Cortex of kidney (tissue), 1 donor: ENCODE measurements at places on chromosomes 12 and 14.

- DNase-seq = no peak
Measured at GRCh38 chr14:105072381-105072861, 7.2 kb upstream of the GPR132 start.

GRCh38 chr14:79660053-79660939 lies 551.0 kb downstream of the DIO2 start:
- DNase-seq = no peak

DNA sequence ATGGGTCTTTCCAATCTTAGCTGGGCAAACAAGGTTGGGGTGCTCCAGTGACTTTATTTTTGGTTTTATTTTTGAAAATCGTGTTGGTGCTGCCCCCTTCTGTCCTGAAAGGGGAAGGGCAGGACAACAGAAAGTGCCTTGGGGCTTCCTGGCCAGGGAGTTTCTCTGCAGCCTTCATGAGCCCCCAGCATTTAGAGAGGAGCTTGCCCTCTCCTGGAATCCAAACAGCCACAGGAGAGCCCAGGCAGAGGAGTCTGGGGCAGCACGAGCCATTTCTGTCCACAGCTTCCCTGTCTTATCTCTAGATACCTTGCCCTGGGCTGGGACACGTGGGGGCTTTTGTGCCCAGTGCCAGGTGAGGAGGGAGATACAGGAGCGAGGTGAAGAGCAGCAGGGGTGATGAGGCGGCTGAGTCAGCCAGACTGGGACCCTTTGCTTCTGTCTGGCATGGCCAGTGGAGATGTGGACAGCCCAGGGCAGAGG lies 4.4 kb upstream of the C1RL start:
- DNase-seq = no peak

DNA sequence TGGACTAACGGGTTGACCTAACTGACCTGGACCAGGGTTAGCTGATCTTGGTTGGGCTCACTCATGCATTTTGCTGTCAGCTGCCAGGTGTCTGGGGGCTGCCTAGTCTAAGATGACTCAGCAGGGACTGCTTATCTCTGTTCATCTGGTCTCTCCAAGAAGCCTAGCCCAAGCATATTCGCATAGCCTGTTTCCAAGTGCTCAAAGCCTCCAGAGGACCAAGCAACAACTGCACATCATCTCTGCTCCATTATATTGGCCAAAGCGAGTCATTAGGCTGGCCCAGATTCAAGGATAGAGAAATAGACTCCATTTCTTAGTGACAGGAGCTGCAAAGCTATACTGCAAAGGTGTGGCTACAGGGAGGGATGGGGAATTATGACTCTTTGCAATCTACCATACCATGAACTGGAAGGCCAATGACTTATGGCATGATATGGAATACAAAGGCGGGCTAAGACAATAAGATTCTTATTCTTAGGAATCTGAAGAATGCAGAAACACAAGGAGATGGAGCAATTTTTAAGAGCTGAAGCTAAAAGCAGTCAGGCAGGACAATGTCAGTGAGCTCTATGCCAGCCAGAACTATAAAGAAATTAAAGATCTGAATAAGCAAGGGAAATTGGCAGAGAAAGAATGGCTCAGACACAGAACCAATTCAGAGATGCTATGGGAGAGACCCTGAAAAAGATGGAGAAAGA lies 194.6 kb upstream of the FSCB start:
- DNase-seq = no peak

- DNase-seq = no peak
Measured at GRCh38 chr12:16329594-16329993, 17.9 kb upstream of the MGST1 start.

GRCh38 chr12:6122201-6122600 lies 2.3 kb downstream of the VWF start:
- no peak for DNase-seq

GRCh38 chr12:25364529-25365339 lies 114.0 kb upstream of the KRAS start:
- no peak for DNase-seq

- DNase-seq = no peak
Measured at GRCh38 chr14:71688576-71688975, 243.7 kb upstream of the RGS6 start.

GRCh38 chr12:68839183-68840147 lies 31.5 kb downstream of the MDM2 start:
- no peak for DNase-seq

GRCh38 chr14:97027256-97027999 lies 230.2 kb downstream of the VRK1 start:
- DNase-seq = no peak

GRCh38 chr12:22627371-22627770 lies 2.4 kb downstream of the ETNK1 start:
- DNase-seq = no peak

- DNase-seq = no peak
Measured at GRCh38 chr14:92880351-92880750, 42.6 kb upstream of the CHGA start.

GRCh38 chr12:110677206-110677911 lies 11.6 kb downstream of the HVCN1 start:
- DNase-seq = no peak

- DNase-seq = no peak
Measured at GRCh38 chr14:33435911-33436689, 497.4 kb downstream of the NPAS3 start.

GRCh38 chr12:83945871-83946270 lies 966.7 kb downstream of the SLC6A15 start:
- no peak for DNase-seq

DNA sequence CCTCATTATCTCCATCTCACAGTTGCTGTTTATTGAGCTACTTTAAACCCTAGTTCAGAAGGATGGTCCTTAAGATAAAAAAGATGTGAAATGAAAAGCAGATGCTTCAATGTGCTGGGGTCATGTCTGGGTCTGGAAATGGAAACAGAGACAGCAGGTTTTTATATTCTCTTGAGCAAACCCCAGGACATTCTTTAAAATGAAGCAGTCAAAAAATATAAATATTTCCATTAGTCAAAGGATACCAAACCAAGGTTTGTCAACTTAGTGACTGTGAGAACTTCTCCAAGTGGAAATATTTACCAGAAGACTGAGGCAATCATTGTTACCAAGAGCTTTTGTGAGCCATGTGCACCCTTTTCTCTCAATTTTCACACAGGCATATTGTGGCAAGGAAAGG lies 102.5 kb upstream of the DIO2 start:
- DNase-seq = no peak

- no peak for DNase-seq
Measured at GRCh38 chr14:69637503-69638031, 26.2 kb downstream of the SUSD6 start.

DNA sequence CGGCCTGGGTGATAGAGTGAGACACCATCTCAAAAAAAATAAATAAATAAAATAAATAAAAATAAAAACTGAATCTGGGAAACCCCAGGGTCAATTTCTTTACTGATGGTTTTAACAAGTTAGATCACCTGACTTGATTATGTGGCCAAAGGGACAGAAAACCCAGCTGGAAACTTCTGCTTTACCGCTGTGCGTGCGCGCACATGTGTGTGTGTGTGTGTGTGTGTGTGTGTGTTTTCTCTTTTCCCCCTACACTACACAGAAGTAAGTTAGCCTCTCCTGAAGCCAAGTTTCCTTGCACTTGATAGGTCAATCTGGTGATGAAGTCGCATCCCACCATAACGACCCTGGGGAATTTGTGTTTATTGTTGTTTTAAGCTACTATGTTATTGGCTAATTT lies 105.3 kb upstream of the AMN1 start:
- no peak for DNase-seq

- no peak for DNase-seq
Measured at GRCh38 chr14:74299061-74299545, 3.6 kb downstream of the ABCD4 start.

DNA sequence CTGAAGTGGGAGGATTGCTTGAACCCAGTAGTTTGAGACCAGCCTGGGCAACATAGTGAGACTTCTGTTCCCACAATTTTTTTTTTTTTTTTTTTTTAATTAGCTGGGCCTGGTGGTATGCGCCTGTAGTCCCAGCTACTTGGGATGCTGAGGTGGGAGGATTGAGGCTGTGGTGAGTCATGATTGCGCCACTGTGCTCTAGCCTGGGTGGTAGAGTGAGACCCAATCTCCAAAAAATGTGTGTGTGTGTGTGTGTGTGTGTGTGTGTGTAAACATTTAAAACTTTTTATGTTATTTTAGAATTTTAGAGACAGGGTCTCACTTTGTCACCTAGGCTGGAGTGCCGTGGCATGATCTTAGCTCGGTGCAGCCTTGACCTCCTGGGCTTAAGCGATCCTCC lies 6.8 kb downstream of the PPP1R36 start:
- no peak for DNase-seq

GRCh38 chr12:116180448-116180847 lies 97.0 kb downstream of the MED13L start:
- DNase-seq = no peak
